ENCODE measurements at places on chromosomes 4 and X. TPM values are rescaled to one million over a fixed set of nuclear protein-coding genes. Genes with fewer than 3 reads are reported as not detected.

The TCEAL9 gene
- polyA plus RNA-seq: 213 TPM

The INPP4B gene
- 9.2 TPM for polyA plus RNA-seq

The GAGE12C gene
- not detected for polyA plus RNA-seq

The MAGEE2 gene
- 0.47 TPM for polyA plus RNA-seq

The LRCH2 gene
- polyA plus RNA-seq: 11.5 TPM

The ITGB1BP2 gene
- polyA plus RNA-seq: 1.3 TPM

The VCX2 gene
- not detected for polyA plus RNA-seq

The PCDH7 gene
- polyA plus RNA-seq: 21.7 TPM

The DMRTC1B gene
- polyA plus RNA-seq: 4.6 TPM

The CT45A2 gene
- polyA plus RNA-seq: not detected

The ATOH1 gene
- polyA plus RNA-seq: not detected

The SCML2 gene
- polyA plus RNA-seq: 11.2 TPM

The MXRA5 gene
- polyA plus RNA-seq: 15.5 TPM

The TLR1 gene
- polyA plus RNA-seq: 3.6 TPM

The GAGE12F gene
- not detected for polyA plus RNA-seq

The TDO2 gene
- polyA plus RNA-seq: 2.5 TPM

The UGT2A2 gene
- polyA plus RNA-seq: not detected

The GIMD1 gene
- not detected for polyA plus RNA-seq

The MPP1 gene
- polyA plus RNA-seq: 39.5 TPM

The XG gene
- polyA plus RNA-seq: 0.20 TPM

The GPR82 gene
- polyA plus RNA-seq: 0.11 TPM

The TBX22 gene
- polyA plus RNA-seq: 3.7 TPM

Measured in renal cortex interstitium (tissue), 15 donors.